ENCODE measurements at places on chromosomes 7 and 10.

DNA sequence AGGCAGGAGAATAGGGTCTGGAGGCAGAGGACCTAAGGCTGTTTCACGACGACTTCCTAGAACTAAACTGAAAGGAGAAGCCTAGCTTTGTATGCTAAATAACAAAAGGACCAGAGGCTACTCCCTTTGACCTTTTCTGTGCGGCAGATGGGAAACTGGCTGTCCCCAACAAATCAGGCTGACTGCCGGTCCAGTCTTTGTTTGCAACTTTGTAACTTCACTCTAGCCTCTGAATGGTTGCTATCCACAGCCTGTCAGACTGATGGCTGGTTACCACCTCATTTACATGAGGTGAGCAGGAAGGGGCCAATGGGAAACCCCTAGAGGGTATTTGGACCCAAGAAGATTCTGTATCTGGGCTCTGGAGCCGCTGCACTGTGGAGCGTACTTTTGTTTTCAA, 132.6 kb upstream of the SHH start:
- DNase-seq, result no peak

DNA sequence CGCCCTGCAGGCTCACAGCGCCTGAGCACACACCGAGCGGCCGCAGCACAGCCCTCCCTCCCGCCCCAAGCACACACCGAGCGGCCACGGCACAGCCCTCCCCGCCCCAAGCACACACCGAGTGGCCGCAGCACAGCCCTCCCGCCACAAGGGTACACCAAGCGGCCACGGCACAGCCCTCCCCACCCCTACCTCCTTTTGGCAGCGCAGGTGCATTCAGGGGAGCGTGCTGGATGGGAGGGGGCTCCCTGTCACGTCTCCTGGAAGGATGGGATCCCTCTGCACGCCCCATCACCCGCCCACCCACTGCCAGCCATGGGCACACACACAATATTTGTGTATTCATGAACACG, 482.6 kb downstream of the DNAJB6 start:
- DNase-seq, result no peak

DNA sequence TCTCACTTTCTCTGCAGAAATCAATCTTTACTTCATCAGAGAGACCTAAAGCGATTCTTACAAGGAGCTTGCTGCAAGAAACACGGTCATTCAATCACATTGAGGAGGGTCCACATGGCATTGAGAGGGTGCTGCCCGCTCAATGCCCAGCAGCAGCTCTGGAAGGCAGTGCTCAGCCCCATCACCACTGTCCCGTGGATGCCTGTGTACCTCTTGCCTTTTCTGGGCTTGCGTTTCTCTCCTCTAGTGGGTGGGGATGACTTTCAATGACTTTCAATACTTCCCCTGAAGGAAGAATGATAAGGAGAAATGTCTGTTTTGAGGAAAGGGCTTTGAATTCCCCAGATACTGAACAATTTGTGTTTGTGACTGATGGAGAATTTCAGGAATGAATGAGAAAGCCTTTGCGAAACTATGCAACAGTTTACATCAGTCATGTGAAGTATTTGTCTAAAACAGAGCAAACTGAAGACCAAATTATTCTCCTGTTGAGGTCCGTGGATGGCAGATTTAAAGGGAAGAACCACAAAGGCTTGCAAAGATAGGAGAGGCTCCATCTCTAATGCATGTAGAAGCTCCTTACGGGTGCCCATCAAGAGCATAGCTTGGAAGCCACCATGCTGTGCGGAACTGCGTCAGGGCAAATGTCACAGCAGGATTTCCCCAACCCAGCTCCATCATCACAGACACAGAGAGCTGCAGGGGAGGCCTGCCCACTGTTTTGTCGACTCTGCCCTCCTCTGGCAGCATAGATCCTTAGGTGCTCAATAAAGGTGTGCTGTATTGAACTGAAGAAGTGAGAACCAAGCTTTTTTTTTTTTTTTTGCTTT, 6.6 kb upstream of the ZNF22 start:
- no peak for DNase-seq

- DNase-seq, result no peak
Measured at GRCh38 chr7:5322621-5323410, 40.1 kb downstream of the SLC29A4 start.

DNA sequence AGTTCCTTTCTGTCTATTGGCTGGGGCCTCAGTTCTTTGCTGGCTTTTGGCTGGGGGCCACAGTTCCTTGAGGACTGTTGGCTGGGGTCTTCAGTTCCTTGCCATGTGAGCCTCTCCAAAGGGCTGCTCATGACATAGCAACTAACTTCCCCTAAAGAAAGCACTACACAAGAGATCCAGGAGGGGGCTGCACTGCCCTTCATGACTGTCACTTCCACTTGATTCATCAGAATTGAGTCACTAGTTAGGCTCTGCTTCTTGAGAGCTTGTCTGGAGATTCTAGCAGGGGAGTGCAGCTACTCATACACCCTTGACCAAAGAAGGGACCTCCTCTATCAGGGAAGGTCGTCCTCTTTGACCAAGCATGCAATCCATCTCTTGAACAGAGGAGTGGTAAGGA, 38.0 kb upstream of the MKX start:
- DNase-seq, result no peak

DNA sequence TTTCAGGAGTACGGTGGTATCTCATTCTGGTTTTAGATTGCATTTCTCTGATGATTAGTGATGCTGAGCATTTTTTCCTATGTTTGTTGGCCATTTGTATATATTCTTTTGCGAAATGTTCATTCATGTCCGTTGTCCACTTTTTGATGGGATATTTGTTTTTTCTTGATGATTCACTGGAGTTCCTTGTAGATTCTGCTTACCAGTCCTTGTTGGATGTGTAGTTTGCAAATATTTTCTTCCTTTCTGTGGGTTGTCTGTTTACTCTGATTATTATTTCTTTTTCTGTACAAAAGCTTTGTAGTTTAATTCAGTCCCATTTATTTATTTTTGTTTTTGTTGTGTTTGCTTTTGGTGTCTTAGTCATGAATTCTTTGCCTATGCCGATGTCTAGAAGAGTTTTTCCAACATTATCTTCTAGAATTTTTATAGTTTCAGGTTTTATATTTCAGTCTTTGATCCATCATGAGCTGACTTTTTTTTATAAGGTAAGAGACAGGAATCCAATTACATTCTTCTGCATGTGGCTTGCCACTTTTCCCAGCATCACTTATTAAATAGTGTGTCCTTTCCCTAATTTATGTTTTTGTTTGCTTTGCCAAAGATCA, 320.5 kb downstream of the MAGI2 start:
- DNase-seq, result no peak

DNA sequence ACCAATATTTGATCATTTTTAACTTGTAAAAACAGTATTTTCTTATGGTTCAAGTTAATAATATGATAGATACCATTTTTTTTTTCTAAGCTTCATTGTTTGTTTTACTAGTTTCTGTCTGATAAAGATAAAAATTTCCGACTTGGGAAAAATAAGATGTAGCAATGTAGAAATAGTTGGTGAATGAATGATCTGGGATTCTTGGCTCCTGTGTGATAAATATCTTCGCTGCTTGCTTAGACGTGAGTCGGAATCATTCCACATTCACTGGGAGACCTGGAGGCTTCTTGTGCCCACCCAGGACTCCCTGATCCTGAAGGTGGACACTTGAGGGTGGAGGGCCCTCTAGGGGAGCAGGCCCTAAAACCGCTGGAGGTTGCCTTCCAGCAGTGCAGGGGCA, 47.9 kb downstream of the EXOC4 start:
- DNase-seq, result no peak

DNA sequence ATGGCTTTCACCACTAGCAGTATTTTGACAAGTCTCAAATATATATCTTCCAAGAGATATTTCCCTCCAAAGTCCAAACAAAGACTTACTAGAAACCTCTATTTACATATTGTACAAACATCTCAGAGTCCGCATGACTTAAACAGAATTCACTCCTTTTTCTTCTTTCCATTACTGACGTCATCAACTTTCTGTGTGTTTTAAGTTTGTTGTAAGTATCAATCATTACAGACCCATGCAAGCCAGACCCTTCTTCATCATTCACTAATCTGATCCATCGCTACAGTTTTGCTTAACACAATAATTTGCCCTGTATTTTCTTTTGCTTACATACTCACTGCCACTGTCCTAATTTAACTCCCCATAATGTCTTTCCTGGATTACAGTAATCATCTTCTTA, 51.9 kb downstream of the SEMA3A start:
- DNase-seq, result no peak

DNA sequence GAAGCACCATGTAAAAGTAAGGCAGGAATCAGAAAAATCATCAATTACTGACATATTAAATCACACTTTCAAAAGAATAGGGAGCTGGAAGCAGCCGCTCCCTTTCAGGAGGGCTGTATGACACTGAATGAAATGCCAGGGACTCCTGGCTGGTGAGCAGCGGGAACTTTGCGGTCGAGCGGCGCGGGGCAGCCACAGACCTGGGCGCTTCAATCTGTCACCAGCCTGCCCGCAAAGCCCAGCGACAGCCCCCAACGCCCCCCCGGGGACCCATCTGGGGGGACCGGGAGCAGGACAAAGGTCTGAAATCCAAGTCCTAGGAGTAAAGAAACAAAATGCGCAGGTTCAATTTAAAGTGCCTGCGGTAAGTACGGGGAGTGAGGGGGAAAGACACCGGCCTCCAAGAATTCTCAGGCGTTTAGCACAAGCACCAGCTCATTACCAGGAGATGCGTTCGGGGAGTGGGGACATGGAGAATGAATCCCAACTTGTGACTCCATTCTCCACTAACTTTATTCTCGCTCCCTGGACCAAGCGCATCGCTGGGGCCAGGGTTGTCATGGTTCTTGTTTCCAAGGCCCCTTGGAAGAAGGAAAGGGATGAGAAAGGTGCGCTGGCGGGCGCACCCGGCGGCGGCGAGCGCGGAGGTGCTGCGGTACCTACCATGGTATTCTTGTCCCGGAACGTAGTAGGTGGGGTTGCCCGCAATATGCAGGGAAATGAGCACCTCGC, 824 bp downstream of the RELN start:
- no peak for DNase-seq
